BJ (cell line): ENCODE measurements at places on chromosomes 5 and 9.

DNA sequence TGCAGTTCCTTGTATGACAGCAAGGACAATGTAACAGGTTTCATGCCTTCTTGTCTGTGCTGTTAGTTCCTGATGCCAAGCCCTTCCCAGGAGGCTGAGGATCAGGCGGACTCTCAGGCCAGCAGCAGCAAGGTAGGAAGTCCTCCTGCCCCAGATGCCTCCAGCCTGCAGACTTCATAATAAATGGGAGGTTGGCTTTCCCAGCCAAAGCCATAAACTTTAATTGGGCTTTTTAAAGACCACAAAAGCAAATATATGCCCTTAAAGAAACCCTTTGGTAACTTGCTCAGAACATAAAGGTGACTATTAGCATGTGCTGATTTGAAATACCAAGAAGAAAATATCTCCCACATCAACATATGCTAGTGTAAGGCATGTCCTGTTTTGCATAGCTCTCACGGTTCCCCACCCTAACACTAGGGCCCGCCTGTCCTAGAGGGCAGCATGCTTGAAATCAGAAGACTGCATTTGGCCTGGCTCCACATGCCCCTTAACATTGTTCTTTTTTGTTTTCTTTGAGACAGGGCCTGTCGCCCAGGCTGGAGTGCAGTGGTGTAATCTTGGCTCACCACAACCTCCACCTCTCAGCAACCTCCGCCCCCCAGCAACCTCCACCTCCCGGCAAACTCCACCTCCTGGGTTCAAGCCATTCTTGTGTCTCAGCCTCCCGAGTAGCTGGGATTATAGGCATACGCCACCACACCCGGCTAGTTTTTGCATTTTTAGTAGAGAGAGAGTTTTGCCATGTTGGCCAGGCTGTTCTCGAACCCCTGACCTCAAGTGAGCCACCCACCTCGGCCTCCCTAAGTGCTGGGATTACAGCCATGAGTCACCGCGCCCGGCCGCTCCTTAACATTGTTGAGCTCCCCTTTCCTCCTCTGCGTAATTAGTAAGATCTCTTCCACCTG lies 44.6 kb upstream of the FCN1 start:
- DNase-seq = no peak

GRCh38 chr9:117815948-117816347 lies 111.7 kb downstream of the TLR4 start:
- DNase-seq = no peak

DNA sequence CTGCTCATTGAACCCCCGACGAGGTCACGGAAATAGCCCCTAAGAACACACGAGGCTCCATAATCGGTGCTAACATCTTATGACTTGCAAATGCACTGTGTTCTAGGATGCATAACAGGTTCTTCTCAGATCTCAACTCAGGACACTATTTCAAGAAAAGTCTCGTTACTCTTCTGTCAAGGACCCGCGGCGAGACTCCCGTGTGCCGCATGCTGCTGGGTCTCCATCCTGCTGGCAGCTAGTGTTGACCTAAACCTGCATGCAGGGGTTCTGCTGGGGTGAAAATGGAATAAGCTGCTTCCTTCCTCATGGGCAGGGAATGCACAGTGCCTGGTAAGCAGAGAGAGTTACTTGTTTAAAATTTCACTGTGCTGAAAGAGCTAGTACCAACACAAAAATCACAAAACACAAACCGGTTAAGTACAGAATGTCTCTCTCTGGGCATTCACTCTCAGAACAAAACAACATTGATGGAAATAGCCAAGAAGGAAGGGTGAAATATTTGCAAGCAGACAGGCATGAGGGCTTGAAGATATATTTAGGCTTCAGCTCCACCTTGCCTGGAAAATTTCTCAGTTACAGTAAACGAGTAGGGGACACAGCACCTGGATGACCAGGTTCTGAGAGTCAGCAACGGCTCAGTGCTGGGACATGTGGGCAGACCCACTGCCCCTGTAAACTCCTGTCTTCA lies 416.5 kb downstream of the GADD45G start:
- no peak for DNase-seq

- DNase-seq = no peak
Measured at GRCh38 chr5:173808079-173808808, 79.9 kb upstream of the CPEB4 start.

GRCh38 chr9:33170464-33171415 lies 3.6 kb upstream of the B4GALT1 start:
- no peak for DNase-seq

- no peak for DNase-seq
Measured at GRCh38 chr5:133225671-133226152, 173.9 kb downstream of the HSPA4 start.

DNA sequence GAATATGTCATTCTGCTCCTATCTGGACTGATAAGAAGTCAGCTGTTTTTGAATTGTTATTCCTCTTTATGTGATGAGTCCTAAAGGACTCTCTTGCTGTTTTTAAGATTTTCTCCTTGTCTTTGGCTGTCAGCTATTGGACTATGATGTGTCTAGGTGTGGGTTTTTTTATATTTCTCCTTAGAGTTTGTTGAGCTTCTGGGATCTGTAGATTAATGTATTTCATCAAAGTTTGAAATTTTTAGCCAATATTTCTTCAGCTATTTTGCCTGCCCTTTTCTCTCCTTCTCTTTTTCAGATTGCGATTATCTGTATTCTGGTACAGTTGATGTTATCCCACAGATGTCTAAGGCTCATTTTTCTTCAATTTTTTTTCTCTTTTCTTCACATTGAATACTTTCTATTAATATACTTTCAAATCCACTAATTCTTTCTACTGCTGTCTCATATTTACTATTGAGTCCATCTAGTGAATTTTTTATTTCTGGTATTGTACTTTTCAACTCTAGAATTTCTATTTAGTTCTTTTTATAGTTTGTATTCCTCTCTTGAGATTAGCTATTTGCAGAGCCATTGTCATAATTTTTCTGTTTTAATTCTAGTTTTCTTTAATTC lies 31.1 kb downstream of the RPS23 start:
- DNase-seq = no peak

DNA sequence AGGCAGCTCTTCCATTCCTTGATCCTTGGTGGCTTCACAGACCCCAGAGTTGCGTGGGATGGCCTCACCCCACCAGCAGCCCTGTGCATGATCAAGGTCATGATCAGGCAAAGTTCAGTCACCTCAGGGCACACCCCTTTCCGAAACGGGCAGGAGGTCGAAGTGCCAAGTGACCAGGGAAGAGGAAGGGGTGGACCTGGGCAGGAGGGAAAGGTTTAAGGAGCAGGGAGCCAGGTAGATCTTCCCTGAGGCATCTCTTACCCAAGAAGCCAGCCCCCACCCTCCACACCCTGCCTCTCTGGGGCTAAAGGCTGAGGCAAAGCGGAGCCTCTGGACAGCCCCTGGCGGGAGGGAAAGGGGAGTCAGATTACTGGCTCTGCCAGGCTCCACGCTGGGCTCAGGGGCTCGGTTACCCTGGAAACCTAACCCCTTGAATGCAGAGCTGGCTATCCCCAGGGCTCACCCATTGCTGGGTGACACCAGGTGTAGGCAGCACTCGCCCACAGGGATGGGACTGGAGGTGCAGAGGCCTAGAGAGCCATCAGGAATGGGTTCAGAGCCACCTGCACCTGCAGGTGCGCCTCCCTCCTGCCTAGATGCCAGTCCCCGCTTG lies 3.6 kb downstream of the MGAT4B start:
- no peak for DNase-seq

DNA sequence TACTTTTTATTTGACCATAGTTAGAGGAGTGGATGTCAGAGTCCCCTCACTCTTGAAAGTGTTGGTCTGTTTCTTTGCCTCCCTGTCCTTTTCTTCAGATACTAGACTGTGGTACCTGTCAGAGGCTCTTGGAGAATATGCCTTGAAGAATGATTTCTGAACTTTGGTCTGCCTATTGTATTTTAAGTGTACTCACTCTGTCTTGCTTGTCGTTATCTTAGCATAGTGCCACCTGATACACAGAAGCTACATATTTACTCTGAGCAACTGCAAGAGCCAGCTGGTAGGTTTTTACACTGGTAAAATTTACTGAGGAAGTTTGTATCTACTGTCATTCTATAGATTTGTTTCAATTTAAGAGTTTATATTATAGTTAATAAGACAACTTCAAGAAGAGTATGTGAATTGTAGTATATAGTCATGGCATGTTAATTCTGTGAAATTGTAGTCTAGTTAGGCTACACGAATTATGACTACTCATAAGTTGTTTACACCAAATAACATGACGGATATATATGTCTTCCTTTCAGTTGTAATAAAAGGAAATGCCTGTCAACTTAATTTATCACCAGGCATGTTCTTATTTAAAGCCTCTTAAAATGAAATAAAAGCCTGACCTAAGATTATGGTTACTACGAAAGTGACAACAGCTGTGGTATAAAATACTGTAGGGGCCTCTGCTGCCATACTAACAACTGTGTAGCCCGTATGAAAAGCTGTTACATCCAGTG lies 201.7 kb downstream of the KDM4C start:
- DNase-seq = no peak

- DNase-seq = no peak
Measured at GRCh38 chr5:177988989-177989625, 6.9 kb downstream of the PROP1 start.

GRCh38 chr9:18319918-18320445 lies 154.0 kb upstream of the ADAMTSL1 start:
- no peak for DNase-seq

DNA sequence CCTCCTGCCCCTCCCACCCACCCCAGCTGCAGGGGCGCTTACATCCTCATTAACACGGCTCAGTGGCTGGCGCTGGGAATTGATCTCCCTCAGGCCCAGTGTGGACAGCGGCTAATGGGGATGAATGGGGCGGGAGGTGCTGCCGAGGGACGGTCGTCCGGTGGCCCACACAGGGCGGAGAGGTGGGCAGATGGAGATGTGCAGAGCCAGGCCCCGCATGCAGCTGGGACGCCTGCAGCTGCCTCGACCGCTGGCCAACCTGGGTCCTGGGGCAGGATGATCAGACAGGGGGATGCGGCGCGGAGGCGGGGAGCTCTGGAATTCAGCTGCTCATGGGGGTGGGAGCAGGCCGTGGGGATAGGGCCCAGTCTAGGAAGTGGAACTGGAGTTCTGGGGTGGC lies 17.6 kb downstream of the TSPAN17 start:
- no peak for DNase-seq

DNA sequence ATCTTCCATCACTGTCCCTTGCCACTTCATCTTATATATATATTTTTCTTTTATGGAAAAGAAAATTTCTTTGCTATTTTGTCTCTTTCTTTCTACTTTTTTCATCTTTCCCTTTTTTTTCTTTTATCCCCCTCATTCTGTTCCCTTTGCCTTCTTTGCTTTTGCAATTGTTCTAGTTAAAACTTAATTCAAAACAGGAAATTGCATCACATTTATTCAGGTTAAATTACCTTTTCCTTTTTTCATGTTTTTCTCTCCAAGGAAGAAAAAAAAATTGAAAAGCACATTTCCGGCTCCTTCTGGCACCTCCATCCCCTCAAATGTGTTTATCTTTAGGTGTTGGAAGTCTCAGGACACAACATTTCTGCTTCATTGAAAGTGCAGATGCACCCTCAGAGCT lies 176.9 kb downstream of the FGF1 start:
- no peak for DNase-seq

DNA sequence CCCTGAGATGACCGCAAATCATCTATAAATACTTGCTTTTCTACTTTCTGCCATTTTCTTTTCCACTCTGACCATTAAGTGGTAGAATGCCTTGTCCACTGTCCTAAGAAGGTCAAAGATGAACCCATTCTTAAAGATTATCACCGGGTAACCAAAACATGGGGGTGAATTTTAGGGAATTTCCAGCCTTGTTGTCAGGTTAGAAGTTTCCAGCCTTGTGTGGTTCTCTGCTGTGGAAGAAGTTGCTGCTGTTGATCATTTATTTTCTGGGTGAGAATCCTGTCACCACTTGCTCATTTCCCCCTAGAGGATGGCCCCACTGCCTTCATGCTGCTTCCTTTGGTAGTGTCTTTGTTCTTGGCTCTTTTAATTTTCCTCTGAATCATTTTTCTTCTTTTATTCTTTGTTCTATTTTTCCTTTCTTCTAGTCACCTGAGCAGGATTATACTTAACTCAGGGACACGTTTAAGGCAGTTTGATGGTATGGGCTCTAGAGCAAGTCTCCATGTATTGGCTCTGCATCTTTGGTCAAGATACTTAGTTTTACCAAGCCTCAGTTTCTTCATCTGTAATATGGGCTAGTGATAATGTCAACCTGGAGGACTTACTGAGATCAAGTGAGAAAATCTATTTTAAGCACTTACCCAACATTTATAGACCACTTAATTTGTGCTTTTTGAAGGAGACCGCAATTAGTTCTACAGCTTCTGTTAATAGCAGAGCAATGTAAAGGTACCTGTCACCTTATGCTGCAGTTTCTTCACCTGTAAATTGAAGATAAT lies 266.2 kb downstream of the ARHGAP26 start:
- DNase-seq = no peak

DNA sequence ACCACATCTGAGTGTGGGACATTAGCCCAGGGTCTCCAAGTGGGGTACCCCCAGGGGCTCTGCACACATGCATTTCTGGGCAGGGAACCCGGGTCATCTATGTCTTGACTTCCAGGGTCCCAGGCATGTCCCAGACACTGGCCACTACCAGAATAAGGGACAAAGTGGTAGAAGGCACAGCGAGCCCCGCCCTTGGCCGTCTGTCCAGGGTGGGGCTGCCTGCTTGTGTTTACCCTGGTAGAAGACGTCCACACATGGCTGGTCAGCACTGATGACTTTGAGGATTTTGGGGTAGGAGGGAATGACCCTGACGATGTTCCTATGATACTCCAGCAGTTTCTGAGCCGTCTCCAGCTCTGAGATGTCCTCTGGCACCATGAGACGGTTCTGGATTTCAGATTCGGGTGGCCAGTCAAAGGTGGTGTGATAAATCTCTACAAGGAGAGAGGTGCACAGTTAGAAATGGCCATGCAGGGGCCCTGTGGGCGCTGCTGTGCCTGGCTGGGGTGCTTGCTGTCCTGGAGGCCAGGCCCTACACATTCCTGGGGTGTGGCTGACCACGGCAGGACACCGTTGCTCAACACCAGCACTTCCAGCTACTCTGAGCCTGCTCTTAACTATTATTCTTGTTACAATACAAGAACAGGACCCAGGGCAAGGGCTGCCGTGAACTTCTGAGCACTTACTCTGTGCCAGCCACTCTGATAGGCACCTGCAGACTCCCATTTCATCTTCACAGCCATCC lies 51.3 kb downstream of the AK8 start:
- no peak for DNase-seq

DNA sequence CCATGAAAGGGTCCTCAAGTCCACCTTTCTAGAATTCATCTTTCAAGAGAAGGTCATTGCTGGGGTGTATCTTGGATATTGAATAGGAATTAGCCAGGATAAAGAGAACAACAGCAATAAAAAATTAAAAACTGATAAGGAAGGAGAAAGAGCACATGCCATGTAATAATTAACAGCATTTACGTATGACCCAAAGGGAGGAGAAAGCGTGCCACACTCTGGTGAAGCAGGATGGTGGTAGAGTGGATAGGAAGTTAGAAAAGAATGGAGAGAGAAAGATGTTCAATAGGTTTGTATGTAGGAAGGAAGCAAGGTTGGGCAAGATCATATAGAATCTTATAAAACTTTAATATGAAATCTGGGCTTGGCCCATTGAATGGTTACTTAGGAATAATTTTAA lies 751.5 kb downstream of the MAT2B start:
- DNase-seq = no peak
